ENCODE measurements at places on chromosomes 2 and 18. TPM values are rescaled to one million over a fixed set of nuclear protein-coding genes. Genes with fewer than 3 reads are reported as not detected.

DNA sequence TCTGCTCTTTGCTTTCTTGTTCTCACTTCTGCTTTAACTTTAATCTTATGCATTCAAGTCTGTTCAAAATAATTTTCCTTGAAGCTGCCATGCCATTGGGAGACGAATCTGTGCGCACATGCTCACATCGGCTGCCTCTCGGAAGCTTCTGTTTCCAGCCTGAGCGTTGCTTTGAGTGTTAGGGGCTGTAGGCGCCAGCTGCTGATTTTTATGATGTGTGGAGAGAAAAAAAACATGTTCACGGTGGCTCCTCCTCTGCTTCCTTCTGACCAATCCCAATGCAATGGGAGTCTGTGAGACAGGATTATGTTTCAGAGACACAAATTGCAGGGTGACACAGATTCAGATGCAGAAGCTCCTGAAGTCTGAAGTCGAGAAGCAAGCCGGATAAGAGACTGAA is at the start of gene MC4R:
TSS of gene MC4R (minus strand) at position 180 of the 400 bp plus-strand sequence. CDS start 426 bp downstream, outside the sequence.
- no peak for DNase-seq
- H3K36me3 ChIP-seq = no peaks in the 10 kb centered on the region
- no peaks in the 10 kb centered on the region for H3K27me3 ChIP-seq

DNA sequence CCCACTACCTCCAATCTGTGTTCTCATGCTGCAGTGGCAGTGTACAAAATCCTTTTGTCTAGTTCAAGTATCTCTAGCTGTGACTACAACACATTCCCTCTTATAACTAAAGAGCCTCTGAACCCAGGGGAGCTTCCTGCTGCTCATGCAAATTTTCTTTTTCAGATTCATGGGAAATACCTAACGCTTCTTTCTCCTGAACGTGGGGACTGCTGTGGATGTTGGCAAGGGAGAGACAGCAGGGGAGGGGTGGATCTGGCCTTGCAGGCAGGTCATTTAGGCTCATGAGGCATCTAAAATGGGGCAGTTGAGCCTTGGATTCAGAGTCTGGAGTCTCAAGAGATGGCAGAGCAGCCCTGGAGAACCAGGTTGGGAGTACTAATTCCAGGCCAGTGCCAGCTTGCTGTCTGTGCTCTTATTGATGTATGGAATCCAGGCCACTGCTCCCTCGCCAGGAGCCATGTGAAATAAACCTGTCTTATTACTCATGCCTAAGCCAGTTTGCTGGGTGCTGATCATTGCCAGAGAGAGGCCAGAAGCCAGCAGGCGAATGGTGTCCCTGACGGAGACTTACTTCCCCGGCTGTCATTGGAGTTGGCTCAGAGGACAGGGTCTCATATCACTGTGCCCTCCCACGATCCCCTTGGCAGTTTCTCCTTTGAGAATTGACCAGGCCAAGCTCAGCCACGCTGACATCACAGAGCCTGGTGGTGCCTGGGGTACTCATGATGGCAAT is 29.2 kb upstream of the TNP1 start:
- H3K4me1 ChIP-seq = peaks cover 3% of the 10 kb centered on the region
- no peak overlapping the region for H3K4me3 ChIP-seq
- no peak for DNase-seq
- no peak overlapping the region for H3K27ac ChIP-seq
- peaks cover 4% of the 10 kb centered on the region for H3K36me3 ChIP-seq

DNA sequence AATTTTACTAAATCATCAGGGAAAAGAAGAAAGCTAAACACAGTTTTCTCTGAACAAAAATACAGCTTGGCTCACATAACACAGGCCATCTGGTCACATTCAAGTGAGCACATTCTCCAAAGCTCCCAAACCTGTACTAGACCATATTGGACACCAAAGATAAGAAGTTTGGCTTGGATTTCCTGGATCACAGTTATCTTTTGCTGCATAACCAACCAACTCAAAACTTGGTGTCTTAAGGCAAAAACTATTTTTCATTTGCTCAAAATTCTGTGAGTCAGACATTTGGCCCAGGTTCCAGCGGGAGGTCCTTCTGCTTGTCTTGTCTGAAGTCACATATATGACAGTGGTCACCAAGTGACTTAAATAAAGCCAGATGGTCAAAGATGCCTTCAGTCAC is 83.2 kb downstream of the GYPC start:
- no peak overlapping the region for H3K27ac ChIP-seq
- DNase-seq = no peak
- H3K36me3 ChIP-seq = no peaks in the 10 kb centered on the region
- no peak overlapping the region for H3K4me3 ChIP-seq
- H3K4me1 ChIP-seq = peaks cover 2% of the 10 kb centered on the region

ATP6V1C2 gene
- total RNA-seq = not detected

NT5C1B gene
- total RNA-seq = not detected

UGT1A8 gene
- not detected for total RNA-seq

Data from activated naive CD8-positive, alpha-beta T cell treated with anti-CD3 and anti-CD28 coated beads, Interleukin-2, amount 10 ng/mL, durations not matched to agents 7 days and 5 days (primary cell).